Vagina (tissue), 2 donors: ENCODE measurements at places on chromosomes 12 and 14. TPM values are rescaled to one million over a fixed set of nuclear protein-coding genes. Genes with fewer than 3 reads are reported as not detected.

DNA sequence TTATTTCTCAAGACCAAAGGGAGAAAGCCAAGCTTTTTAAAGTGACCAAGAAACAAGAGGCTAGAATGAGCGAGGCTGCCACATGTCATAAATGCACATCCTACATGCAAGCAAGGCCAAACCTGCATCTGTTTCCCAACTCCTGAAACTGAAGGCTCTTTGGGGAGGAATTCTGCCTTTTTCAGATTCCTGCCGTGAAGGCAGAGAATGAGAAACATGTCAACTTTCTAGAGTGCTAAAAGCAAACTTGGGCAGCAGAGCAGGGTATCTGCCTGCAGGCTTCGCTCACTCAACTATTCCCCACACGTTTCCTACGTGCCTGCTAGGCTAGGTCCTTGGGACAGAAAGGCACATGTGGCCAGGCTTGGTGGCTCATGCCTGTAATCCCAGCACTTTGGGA, 15.2 kb downstream of the DPF3 start:
- H3K27ac ChIP-seq: no peak overlapping the region
- no peak for DNase-seq
- H3K4me1 ChIP-seq: no peaks in the 10 kb centered on the region
- no peaks in the 10 kb centered on the region for H3K27me3 ChIP-seq

GRCh38 chr14:100738704-100739131, 12.0 kb downstream of the DLK1 start:
- H3K4me1 ChIP-seq: no peaks in the 10 kb centered on the region
- no peaks in the 10 kb centered on the region for H3K36me3 ChIP-seq
- no peak overlapping the region for H3K4me3 ChIP-seq
- H3K27me3 ChIP-seq: no peaks in the 10 kb centered on the region

DNA sequence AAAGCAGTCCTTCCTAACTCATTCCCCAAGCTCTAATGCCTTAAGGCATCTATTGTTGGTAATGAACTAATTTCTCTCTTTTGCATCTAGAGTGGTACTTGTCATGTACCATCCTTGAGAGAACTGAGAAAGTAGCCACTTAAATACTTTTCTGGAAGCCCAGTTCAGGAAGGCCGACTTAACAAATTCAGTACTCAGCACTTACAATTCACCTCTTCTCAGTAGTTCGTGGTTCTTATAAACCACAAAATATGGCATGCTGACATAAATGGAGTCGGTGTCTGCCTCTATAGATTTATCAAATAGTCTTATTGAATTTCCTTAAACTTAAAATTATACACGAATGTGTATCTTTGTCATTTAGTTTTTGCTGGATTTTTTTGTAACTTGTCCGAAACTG, 9.4 kb upstream of the COCH start:
- H3K4me1 ChIP-seq: no peaks in the 10 kb centered on the region
- H3K4me3 ChIP-seq: no peak overlapping the region
- DNase-seq: no peak

- no peak overlapping the region for H3K4me3 ChIP-seq
- H3K27me3 ChIP-seq: no peaks in the 10 kb centered on the region
- H3K27ac ChIP-seq: peak overlapping the region; percentile 37
- no peak for DNase-seq
These were observed 196.0 kb downstream of the RAD51B start for GRCh38 chr14:68015356-68016254.

GRCh38 chr12:125744201-125744600, 679.0 kb downstream of the AACS start:
- no peaks in the 10 kb centered on the region for H3K4me1 ChIP-seq
- no peaks in the 10 kb centered on the region for H3K36me3 ChIP-seq
- H3K4me3 ChIP-seq: no peak overlapping the region
- H3K27ac ChIP-seq: no peak overlapping the region
- no peak for DNase-seq

GRCh38 chr12:119683413-119683812, 15.5 kb downstream of the PRKAB1 start:
- H3K4me1 ChIP-seq: peaks cover 16% of the 10 kb centered on the region
- H3K27me3 ChIP-seq: no peaks in the 10 kb centered on the region
- H3K27ac ChIP-seq: no peak overlapping the region
- H3K4me3 ChIP-seq: no peak overlapping the region
- DNase-seq: no peak

DNA sequence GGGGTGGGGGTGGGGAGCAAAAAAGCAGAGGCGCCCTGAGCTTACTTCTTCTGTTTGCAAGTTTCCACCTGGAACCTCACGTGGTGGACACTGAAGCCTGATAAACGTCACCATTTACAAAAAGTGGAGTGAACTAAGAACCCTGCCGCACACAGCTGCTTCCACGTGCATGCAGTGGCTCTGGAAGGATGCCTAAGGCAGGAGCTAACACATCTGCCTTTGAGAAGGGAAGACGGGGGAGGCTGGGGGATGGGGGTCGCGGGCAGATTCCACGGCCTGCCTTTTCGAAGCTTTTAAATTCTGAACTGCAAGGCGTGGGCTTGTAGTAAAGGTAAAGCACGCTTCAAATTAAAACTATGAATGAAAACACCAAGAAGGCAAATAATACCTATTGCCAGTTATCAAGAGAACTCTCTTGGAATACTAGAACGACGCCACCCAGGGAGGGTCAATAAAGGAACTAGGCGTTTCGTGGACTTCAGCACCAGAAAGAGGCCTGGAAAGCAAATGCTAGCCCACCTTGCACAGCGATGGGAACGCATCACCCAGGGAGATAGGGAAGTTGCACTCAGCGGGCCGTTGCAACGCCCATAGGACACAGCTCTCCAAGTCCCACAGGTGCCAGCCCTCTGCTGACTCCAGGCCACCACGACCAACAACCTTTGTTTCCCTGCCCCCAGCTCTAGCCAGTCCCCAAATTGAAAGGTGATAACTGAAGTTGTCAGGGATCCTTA, 61.8 kb downstream of the TESC start:
- no peak overlapping the region for H3K4me3 ChIP-seq
- no peaks in the 10 kb centered on the region for H3K27me3 ChIP-seq
- no peaks in the 10 kb centered on the region for H3K36me3 ChIP-seq

GRCh38 chr14:95544588-95544987, 9.7 kb downstream of the GLRX5 start:
- H3K4me3 ChIP-seq: no peak overlapping the region
- peaks cover 14% of the 10 kb centered on the region for H3K36me3 ChIP-seq
- H3K27ac ChIP-seq: no peak overlapping the region
- no peaks in the 10 kb centered on the region for H3K27me3 ChIP-seq

DNA sequence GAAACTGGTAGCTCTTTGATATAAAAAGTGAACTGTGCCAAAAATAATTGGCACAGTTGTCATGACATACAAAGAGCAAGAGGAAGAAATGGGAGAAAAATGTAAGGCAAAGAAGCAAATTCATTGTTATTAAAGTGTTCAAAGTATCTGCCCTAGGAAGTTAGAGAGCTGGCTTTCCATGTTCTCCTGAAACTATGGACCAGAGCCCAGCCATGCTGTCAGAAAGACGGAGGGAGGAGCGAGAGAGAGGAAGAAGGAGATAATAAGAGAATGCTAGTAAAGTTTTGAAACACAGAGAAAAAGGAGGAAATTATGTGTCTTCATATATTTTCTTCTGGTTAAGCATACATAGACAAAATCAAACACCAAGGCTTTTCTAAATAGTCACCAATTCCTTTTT, 78.1 kb upstream of the PELI2 start:
- H3K27ac ChIP-seq: no peak overlapping the region
- DNase-seq: no peak
- H3K4me1 ChIP-seq: no peaks in the 10 kb centered on the region
- H3K36me3 ChIP-seq: no peaks in the 10 kb centered on the region
- no peaks in the 10 kb centered on the region for H3K27me3 ChIP-seq

DNA sequence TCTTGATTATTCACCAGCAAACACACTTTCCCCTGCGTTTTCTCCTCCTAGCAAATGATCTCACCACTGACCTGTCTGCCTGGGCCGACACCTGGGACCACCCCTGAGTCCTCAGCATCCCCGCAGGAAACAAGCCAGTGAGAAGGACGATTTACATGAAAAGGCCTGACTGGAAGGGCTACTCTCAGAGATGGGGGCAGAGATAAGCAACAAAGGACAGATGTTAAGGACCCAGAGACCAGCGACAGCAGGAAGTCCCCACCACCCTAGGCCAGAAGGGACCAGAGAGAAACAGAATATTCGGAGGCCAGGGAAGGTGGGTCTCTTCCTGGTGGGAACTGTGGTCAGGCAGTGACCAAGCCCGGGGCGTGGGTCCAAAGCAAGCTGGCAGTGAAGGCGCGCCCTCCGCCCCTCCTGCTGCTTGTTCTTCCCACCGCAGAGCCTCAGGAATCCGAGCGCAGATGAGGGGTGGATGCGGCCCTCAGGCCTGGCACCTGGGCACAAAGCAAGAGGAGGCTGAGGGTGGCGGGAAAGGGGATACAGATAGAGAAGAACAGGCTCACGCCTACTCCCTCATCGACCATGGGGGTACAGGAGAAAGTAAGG, 55.8 kb downstream of the STX2 start:
- no peaks in the 10 kb centered on the region for H3K36me3 ChIP-seq
- no peak overlapping the region for H3K27ac ChIP-seq
- H3K4me3 ChIP-seq: no peak overlapping the region
- H3K4me1 ChIP-seq: no peaks in the 10 kb centered on the region
- H3K27me3 ChIP-seq: no peaks in the 10 kb centered on the region
- DNase-seq: no peak

DNA sequence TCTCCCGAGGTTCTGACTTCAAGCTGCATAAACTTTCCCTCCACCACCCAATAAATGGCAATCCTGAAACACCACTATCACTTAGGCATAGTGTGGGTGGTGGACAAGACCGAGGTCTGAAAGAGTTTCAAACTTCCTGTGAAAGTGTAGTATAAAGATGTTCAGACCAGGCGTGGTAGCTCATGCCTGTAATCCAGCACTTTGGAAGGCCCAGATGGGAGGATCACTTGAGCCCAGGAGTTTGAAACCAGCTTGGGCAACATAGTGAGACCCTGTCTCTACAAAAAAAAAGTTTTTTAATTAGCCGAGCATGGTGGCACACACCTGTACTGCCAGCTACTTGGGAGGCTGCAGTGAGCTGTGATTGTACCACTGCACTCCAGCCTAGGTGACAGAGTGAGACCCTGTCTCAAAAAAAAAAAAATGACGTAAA, 61.9 kb downstream of the CCDC92 start:
- H3K27me3 ChIP-seq: no peaks in the 10 kb centered on the region
- DNase-seq: no peak
- peaks cover 14% of the 10 kb centered on the region for H3K4me1 ChIP-seq
- H3K4me3 ChIP-seq: no peak overlapping the region

- no peak overlapping the region for H3K4me3 ChIP-seq
- DNase-seq: no peak
- H3K36me3 ChIP-seq: no peaks in the 10 kb centered on the region
- H3K27ac ChIP-seq: no peak overlapping the region
- no peaks in the 10 kb centered on the region for H3K27me3 ChIP-seq
These were observed 192.2 kb downstream of the TMTC3 start for GRCh38 chr12:88334271-88334670.

DNA sequence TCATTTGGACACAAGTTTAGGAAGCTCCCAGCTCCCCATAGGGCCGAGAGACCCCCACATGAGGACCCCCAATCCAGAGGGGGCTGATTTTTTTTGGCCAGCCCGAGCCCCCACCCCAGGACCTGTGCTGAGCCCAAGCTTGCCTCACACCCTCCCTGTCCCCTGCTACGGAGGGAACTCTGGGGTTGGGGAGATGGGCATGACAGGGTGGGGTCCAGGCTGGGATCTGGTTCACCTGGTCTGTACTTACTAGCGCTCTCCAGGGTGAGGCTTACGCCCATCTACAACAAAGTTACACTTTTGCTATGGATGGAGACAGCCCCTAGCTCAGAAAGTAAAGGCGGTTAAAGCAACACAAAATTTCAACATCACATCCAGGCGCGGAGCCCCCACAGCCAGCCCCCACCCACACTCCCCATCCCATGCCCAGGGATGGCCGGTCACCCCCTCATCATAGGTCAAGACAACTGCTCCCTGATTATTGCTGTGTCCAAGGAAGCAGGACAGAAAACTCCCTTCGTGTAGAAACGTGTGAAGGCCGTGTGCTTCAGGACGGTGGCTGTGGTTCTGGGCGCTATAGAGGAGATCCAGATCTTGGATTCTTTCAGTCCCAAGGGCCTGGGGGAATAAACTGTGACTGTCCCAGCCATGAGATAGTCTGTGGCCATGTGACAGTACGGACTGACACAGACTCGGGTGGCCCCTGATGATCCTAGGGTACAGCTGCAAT, 10.7 kb downstream of the SLC25A29 start:
- no peak overlapping the region for H3K4me3 ChIP-seq
- H3K4me1 ChIP-seq: peaks cover 26% of the 10 kb centered on the region
- DNase-seq: no peak
- H3K36me3 ChIP-seq: peaks cover 8% of the 10 kb centered on the region
- H3K27me3 ChIP-seq: no peaks in the 10 kb centered on the region

PLEKHG7 gene
- not detected for total RNA-seq

CNTN1 gene
- total RNA-seq: 15.2 TPM

CD163 gene
- total RNA-seq: 96.3 TPM

AMHR2 gene
- 1.2 TPM for total RNA-seq

ZNF219 gene
- total RNA-seq: 69.2 TPM

MMP17 gene
- 5.2 TPM for total RNA-seq
